Islet precursor cell (in vitro differentiated cells): ENCODE measurements at places on chromosomes 7 and 10.

GRCh38 chr7:47571331-47572093 is 10.4 kb downstream of the TNS3 start:
- DNase-seq, result peak; percentile 70

DNA sequence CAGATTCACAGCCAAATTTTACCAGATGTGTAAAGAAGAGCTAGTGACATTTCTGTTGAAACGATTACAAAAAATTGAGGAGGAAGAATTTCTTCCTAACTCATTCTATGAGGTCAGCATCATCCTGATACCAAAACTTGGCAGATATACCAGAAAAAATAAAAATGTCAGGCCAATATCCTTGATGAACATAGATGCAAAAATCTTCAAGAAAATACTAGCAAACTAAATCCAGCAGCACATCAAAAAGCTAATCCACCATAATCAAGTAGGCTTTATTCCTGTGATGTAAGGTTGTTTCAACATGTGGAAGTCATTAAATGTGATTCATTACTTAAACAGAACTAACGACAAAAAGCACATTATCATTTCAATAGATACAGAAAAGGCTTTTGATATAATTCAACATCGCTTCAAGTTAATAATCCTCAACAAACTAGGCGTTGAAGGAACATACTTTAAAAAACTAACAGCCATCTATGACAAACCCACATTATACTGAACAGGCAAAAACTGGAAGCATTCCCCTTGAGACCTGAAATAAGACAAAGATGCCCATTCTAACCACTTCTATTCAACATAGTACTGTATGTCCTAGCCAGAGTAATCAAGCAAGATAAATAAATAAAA is 807.7 kb upstream of the ZWINT start:
- no peak for DNase-seq

GRCh38 chr7:21355406-21355874 is 72.4 kb upstream of the SP4 start:
- no peak for DNase-seq

GRCh38 chr7:67950321-67951083 is 953.9 kb downstream of the TYW1 start:
- DNase-seq, result no peak
